Tibial nerve (tissue), 4 donors: ENCODE measurements at places on chromosomes 11 and 22. TPM values are rescaled to one million over a fixed set of nuclear protein-coding genes. Genes with fewer than 3 reads are reported as not detected.

CCDC85B gene
- total RNA-seq: 73.0 TPM

GRCh38 chr22:20582520-20583361, 75.3 kb downstream of the MED15 start:
- peaks cover 98% of the 10 kb centered on the region for H3K36me3 ChIP-seq
- no peak overlapping the region for H3K4me3 ChIP-seq
- no peaks in the 10 kb centered on the region for H3K27me3 ChIP-seq
- H3K27ac ChIP-seq: no peak overlapping the region
- no peaks in the 10 kb centered on the region for H3K4me1 ChIP-seq

GRCh38 chr22:20424932-20425565, 12.6 kb downstream of the SCARF2 start:
- no peaks in the 10 kb centered on the region for H3K36me3 ChIP-seq
- H3K4me3 ChIP-seq: peak overlapping the region; percentile 17
- no peak for DNase-seq
- no peaks in the 10 kb centered on the region for H3K4me1 ChIP-seq
- H3K27me3 ChIP-seq: no peaks in the 10 kb centered on the region
- H3K27ac ChIP-seq: peak overlapping the region; percentile 92

OR8A1 gene
- total RNA-seq: not detected

GRCh38 chr22:40323681-40324171, 22.6 kb upstream of the ADSL start:
- peak overlapping the region; percentile 25 for H3K27ac ChIP-seq
- H3K4me1 ChIP-seq: no peaks in the 10 kb centered on the region
- H3K36me3 ChIP-seq: peaks cover 19% of the 10 kb centered on the region
- no peaks in the 10 kb centered on the region for H3K27me3 ChIP-seq

DMC1 gene
- 5.7 TPM for total RNA-seq

DNA sequence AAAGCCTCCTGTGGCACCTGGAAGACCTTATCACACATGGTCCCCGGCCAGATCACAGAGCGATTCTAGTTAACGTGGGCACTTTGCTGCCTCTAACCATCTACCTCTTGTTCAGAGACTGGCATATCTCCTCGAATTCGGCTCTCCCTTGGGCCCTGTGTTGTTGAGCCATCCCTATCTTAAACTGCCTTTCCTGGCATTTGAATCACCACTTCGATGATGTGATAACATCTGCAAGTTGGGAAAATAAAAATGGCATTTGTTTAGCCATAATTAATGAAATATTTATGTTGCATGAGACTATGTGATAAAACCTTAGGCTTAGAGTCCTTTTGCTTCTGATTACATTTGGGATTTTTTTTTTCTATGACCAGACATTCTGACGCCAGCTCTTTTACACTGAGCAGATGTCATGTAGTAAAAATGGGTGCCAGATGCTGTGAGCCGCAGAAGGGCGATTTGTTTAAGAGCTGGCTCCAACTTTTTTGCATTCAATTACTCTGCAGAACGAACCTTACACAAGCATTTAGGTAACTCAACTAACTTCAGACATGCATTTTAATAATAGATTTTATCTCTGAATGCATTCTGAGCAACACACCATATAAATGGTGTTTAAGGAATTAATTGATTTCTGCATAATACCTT, 58.5 kb upstream of the PARVA start:
- H3K4me1 ChIP-seq: no peaks in the 10 kb centered on the region
- no peaks in the 10 kb centered on the region for H3K36me3 ChIP-seq
- DNase-seq: no peak
- H3K27ac ChIP-seq: no peak overlapping the region

C11orf86 gene
- not detected for total RNA-seq

IL18 gene
- total RNA-seq: 64.9 TPM

DNA sequence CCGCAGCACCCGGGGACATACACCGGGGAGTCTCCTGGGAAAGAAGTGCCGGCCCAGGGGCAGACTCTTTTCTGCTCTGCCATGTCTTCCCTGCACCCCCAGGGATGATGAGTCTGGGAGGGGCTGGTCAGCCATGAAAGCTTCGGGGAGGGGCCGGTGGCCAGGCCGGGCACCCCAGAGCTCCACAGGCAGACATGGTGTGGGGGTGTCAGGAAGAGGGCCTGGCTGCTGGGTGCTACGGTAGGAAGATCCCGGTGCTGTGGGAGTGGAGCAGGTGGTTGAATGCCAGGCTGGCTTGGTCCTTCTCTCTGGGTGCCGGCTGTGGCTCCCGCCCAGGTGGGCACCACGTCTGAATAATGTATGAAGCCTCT, 17.4 kb downstream of the LSP1 start:
- DNase-seq: no peak
- no peak overlapping the region for H3K4me3 ChIP-seq
- H3K27ac ChIP-seq: peak overlapping the region; percentile 64
- no peaks in the 10 kb centered on the region for H3K36me3 ChIP-seq
- H3K4me1 ChIP-seq: peaks cover 78% of the 10 kb centered on the region

DLG2 gene
- 7.5 TPM for total RNA-seq

DNA sequence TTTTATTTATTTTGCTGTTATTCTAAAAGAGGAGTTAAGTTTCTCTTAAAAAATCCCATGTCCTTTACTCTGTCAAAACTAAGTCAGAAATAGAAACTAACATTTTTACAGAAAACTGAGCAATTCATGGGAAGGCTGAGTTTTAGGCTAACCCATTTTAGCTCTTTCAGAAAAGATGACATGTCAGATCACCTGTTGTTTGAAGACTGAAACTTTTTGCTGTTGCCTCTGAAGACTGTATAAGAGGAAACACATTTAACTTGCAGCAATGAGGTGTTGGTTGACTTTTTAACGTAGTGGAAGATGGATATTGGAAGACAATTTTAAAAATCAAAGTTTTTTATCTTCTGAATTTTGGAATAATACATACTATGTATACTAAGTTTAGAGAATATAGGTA, 115.4 kb downstream of the METTL15 start:
- no peak overlapping the region for H3K4me3 ChIP-seq
- no peaks in the 10 kb centered on the region for H3K27me3 ChIP-seq
- no peak overlapping the region for H3K27ac ChIP-seq
- H3K4me1 ChIP-seq: no peaks in the 10 kb centered on the region

- peaks cover 5% of the 10 kb centered on the region for H3K4me1 ChIP-seq
- no peaks in the 10 kb centered on the region for H3K27me3 ChIP-seq
- DNase-seq: no peak
- peaks cover 11% of the 10 kb centered on the region for H3K36me3 ChIP-seq
These were observed 950 bp downstream of the FERMT3 start for GRCh38 chr11:64207256-64208085.

MS4A4A gene
- 55.8 TPM for total RNA-seq

SEZ6L gene
- 0.63 TPM for total RNA-seq

- no peak for DNase-seq
- peaks cover 7% of the 10 kb centered on the region for H3K4me1 ChIP-seq
- H3K36me3 ChIP-seq: no peaks in the 10 kb centered on the region
- H3K27ac ChIP-seq: no peak overlapping the region
- H3K27me3 ChIP-seq: no peaks in the 10 kb centered on the region
- H3K4me3 ChIP-seq: no peak overlapping the region
These were observed 60.3 kb downstream of the AMBRA1 start for GRCh38 chr11:46533396-46534100.

DNA sequence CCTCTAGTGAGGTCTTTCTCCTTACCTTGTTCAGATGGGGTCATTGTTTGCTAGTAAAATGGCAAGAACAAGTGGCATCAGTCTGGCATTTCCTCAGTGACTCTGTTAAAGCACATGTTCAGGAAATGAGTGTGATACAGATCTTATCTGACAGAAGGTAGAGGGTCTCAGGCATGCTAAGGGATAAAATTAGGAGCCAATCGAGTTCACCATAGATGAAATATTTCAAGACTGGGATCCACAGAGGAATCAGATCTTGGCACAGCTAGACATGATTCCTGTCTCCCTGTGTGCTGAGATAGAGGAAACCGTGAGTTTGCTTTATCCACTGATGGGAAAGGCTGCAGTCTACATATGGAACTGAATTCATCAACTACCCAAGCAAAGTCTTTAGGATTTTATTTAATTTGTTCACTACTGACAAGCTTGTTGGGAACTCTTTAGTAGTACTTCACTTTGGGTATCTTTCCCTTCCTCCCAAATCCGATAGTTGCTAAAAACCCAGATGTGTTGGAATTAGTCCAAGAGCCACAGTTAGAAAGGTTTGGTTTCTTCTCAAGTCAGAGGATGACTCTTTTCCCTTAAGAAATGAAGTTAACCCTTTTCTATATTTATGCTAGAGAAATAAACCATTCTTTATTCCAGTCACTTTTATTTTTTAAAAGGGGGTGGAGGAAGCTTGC, 18.4 kb downstream of the FAM118B start:
- H3K4me1 ChIP-seq: no peaks in the 10 kb centered on the region
- H3K27ac ChIP-seq: no peak overlapping the region
- DNase-seq: no peak
- peaks cover 6% of the 10 kb centered on the region for H3K36me3 ChIP-seq

- no peak overlapping the region for H3K27ac ChIP-seq
- H3K27me3 ChIP-seq: no peaks in the 10 kb centered on the region
- no peak overlapping the region for H3K4me3 ChIP-seq
- H3K4me1 ChIP-seq: peaks cover 5% of the 10 kb centered on the region
- DNase-seq: no peak
These were observed 4.4 kb downstream of the TSG101 start for GRCh38 chr11:18522388-18522787.

DGCR6 gene
- total RNA-seq: 6.6 TPM

DNA sequence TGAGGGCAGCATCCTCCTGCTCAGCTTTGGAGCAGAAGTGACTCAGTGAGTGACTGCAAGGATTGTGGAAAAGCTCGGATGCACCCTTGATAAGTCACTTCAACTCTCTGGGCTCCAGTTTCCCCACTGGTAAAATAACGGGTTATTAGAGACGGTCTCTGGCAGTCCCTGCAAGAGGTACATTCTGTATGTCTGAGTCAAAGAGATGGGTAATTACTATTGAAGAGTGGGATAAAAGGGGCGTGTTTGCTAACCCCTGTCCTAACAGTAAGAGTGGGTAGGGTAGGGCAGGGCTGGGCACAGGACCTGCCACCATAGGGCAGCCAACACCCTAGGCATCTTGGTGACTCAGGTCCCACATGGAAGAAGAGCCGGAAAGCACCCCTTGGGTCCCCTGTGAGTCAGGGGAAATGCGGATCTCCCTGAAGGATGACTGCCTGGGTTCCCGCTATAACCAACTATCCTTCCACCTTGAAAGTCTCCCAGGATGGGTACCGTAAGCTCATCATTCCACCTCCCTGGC, 7.3 kb upstream of the AHNAK start:
- no peaks in the 10 kb centered on the region for H3K36me3 ChIP-seq
- no peak for DNase-seq
- H3K4me1 ChIP-seq: peaks cover 70% of the 10 kb centered on the region
- peak overlapping the region; percentile 96 for H3K27ac ChIP-seq

- H3K27me3 ChIP-seq: no peaks in the 10 kb centered on the region
- no peaks in the 10 kb centered on the region for H3K36me3 ChIP-seq
- no peak overlapping the region for H3K27ac ChIP-seq
- H3K4me1 ChIP-seq: no peaks in the 10 kb centered on the region
- DNase-seq: no peak
- no peak overlapping the region for H3K4me3 ChIP-seq
These were observed 693.6 kb downstream of the BRD1 start for GRCh38 chr22:49134076-49134475.

DNA sequence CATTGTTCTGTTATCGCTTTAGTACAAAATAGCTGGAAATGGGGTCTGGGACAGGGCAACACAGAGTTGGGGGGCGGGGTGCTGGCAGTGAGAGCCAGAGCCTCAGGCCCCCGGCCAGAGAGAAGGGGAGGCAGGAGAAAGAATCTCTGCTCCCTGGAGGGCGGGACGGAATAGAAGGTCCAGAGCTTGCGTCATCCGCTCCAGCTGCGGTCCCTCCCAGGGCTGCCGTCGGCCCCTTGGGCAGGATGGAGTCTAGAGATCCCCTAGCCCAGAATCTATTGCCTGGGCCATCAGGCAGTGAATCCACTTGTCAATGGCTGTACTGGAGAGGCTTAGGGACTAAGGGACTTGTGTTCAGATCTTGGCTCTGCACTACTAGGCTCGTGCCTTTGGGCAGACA, 5.0 kb downstream of the TP53I11 start:
- no peak overlapping the region for H3K4me3 ChIP-seq
- no peak for DNase-seq
- no peaks in the 10 kb centered on the region for H3K36me3 ChIP-seq
- peaks cover 7% of the 10 kb centered on the region for H3K27me3 ChIP-seq
- peaks cover 80% of the 10 kb centered on the region for H3K4me1 ChIP-seq

- peak; percentile 21 for DNase-seq
- H3K4me1 ChIP-seq: no peaks in the 10 kb centered on the region
- H3K36me3 ChIP-seq: no peaks in the 10 kb centered on the region
- peak overlapping the region; percentile 97 for H3K4me3 ChIP-seq
These were observed 521 bp upstream of the PTS start for GRCh38 chr11:112225753-112226061.

- H3K4me3 ChIP-seq: no peak overlapping the region
- no peaks in the 10 kb centered on the region for H3K36me3 ChIP-seq
- no peaks in the 10 kb centered on the region for H3K27me3 ChIP-seq
- H3K27ac ChIP-seq: no peak overlapping the region
These were observed 7.3 kb upstream of the TEAD1 start for GRCh38 chr11:12666915-12667314.

ANO5 gene
- 5.1 TPM for total RNA-seq

- no peaks in the 10 kb centered on the region for H3K36me3 ChIP-seq
- no peaks in the 10 kb centered on the region for H3K27me3 ChIP-seq
- no peak overlapping the region for H3K27ac ChIP-seq
- H3K4me1 ChIP-seq: no peaks in the 10 kb centered on the region
- DNase-seq: no peak
- no peak overlapping the region for H3K4me3 ChIP-seq
These were observed 165.8 kb upstream of the NARS2 start for GRCh38 chr11:78740199-78741071.

GRCh38 chr11:122653916-122654585, 1.5 kb upstream of the UBASH3B start:
- no peak overlapping the region for H3K27ac ChIP-seq
- no peak for DNase-seq
- H3K4me1 ChIP-seq: peaks cover 21% of the 10 kb centered on the region
- H3K27me3 ChIP-seq: no peaks in the 10 kb centered on the region

DNA sequence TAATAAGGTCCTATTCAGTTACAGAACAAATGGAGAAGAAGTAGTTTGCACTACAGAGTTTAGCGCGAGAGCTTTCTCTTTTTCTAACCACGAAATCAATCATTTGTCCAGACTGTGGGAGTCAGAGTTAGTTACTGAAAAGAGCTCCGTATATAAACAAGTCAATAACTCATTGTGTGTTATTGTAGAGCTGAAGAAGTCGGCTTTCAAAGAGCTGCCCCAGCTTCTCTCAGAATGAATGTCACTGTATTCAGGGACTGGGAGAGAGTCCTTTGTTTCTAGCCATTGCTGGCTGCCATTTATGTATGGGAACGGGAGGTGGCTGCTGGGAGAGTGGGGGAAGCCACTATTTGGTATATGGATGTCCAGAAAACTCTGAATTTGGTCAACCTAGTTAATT, 227.8 kb downstream of the DCDC1 start:
- no peaks in the 10 kb centered on the region for H3K27me3 ChIP-seq
- H3K4me1 ChIP-seq: no peaks in the 10 kb centered on the region
- no peak overlapping the region for H3K4me3 ChIP-seq

GRCh38 chr11:127451861-127452260, 451.3 kb upstream of the KIRREL3 start:
- no peaks in the 10 kb centered on the region for H3K27me3 ChIP-seq
- H3K27ac ChIP-seq: no peak overlapping the region
- no peaks in the 10 kb centered on the region for H3K36me3 ChIP-seq
- no peak for DNase-seq
